ENCODE measurements at places on chromosomes 16 and 17. TPM values are rescaled to one million over a fixed set of nuclear protein-coding genes. Genes with fewer than 3 reads are reported as not detected.

The CCL8 gene
- total RNA-seq = not detected

DNA sequence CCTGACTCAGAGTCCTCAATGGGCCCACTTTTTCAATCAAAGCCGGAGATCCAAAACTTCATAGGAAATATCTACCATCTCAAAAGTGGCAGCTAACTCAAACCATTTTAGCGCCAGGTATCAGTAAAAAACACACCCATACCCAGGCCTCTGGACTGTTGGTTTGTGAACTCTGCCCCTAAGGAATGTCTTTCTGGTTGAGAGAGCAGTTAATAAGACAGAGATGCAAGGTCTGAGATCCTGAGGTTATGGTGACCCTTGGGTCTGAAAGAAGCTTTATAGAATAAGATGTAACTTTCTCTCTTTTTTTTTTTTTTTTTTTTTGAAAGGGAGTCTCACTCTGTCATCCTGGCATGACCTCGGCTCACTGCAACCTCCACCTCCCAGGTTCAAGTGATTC is 350.5 kb downstream of the SOX9 start:
- DNase-seq = no peak

DNA sequence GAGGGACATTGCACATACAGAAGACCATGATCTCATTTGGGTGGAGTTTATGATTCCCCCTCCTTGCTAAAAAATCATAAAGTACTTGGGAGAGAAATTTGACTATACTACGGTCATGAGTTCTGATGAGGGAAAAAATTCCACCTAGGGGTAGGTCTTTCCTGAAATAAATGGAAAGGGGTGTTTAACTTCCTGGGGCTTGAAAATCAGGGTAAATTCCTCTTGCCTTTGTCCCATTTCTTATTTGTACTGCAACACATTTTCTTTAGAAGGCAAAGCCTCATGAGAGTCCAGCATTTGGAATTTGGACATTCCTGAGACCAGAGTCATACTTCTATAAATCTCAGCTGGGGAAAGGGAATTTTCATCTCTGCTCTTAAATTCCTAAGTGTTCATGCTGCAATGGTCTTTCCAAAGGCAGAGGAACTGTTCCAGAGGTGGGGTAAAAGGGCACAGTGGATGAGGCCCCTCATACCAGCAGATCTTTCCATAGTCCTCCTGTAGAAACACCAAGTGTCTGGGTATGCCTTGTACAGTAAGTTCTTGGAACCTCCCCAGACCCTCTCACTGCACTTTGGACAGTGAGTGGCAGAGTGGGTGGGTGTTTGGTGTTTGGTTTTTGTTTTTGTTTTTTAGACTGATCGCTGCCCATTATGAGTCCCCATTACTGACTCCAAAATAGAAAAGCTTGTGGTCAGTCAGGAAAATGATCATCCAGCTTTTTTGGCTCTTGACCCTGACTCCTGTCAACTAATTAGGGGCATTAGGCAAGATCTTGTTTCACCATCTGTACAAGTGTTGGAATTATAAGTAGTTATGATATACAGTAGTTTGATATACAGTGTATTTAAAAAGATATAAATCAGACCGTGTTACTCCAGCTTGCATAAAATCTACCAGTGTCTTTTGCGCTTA is 6.0 kb downstream of the LYRM1 start:
- DNase-seq = no peak

The ARHGAP23 gene
- total RNA-seq = 31.4 TPM

Measured in frontal cortex (tissue), 4 donors.